ENCODE measurements at places on chromosomes 6 and 20.

DNA sequence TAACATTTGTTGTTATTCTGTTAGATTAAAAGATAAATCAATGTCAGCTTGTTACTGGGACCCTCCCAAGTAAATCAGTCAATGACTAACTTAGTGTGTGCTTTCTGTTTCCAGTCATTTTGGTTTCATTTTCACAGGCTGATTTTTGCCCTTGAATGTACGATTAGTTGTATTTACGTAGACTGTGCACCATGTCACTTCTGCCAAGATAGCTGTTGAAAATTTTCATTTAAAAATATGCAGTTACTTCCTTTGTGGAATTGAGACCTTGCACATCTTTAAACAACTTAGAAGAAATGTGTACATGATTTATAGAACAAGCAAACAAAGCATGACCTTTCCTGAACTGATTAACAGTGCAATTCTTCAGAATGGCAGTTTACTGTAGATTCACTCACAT, 944.8 kb upstream of the CITED2 start:
- DNase-seq, result no peak

DNA sequence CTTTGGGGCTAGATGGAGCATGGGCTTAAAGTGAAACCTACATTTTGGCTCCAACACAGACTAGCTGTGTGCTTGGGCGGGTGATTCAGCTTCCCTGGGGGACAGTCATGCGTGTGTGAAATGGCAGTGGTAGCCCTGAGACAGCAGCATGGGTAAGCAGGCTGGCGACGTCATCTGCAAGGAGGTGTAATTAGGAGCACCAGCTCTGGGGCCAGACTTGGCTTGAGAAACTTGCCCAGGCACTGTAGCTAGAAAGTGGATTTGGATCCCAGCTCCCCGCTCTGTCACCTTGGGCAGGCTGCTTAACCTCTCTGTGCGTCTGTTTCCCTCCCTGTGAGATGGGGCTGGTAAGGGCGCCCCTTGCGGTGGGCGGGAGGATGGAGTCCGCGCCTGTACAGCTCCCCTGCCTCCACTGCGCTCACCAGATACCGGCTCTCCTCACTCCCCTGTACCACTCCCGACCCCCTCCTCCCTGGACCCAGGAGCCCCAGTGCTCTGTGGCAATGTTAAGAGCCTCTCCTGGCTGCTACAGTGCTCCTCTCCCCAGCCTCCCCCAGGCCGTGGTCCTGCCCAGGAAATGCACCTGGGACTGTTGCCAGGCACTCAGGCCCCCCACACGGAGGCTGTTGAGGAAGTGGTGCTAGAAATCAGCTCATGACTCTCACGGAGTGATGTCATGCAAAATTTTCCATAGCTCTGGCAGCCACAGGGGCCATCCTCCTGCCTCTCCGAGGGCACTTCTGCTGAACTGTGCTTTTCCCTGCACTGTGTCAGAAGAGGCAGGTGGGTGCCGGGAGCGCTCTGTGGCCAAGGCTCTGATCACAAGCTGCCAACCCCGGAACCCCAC, 44.6 kb downstream of the SYNJ2 start:
- DNase-seq, result peak; percentile 87

DNA sequence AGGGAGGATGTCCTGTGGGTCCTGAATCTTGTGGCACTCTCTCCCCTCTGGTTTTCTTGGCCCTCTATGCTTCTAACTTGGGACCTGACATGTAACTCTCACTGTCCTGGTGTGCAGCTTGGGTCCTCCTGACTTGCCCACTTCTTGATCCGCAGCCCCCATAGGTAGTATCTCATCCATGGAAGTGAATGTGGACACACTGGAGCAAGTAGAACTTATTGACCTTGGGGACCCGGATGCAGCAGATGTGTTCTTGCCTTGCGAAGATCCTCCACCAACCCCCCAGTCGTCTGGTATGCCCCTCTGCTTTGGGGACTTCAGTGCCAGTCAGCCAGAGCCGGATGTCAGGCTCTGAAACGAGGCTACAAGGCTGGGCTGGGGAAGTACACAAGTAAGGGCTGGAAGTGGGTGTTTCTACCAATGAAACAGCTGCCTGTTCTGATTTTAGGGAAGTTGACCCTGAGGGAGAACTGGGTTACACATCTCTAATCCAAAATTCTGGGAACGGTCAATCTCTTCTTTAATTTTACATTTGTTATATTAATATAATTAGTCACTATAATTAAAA, 641 bp downstream of the DBNDD2 start:
- no peak for DNase-seq

- DNase-seq, result no peak
Observed at GRCh38 chr20:32116079-32116521, 6.6 kb downstream of the TM9SF4 start.

DNA sequence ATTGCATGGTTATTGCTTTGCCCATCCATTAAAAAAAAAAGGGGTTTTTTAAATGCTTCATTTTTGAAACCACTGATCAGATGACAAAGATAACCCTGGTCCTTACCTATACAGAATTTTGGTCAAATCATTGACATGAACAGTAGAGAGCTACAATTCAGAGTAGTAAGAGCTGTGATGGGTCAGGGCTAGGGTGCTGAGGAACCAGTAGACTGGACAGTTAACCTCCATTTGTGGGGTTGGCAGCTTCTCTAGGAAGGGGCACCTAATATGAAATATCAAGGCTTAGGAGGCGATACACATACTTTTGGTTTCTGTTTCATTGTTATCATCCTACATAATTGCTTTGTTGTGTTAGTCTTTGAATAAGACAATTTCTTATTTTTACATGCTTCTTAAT, 55.1 kb downstream of the ORC3 start:
- DNase-seq, result no peak

DNA sequence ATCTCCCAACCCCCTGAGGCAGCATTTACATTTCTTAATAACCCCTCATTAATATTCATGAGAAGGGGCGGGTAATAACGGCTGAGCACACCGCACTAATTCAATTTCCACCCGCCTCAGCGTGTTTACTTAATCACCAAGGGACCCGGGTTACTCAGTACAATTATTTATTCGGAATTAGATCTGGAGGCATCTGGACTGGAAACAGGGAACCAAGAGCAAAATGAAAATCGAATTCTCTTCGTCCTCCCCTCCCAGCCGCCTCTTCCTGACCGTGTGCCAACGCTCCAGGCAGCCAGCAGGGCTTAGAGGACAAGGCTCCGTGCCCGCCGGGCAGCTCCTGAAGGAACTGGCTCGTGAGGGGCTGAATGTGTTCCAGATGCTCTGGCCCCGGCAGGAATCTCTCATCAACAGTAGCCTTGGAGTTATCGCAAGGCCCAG, 23.5 kb upstream of the CTNNBL1 start:
- DNase-seq, result no peak

Measured in activated naive CD8-positive, alpha-beta T cell treated with anti-CD3 and anti-CD28 coated beads for 36 hours (primary cell).